Frontal cortex (tissue), 4 donors: ENCODE measurements at places on chromosomes 11 and 22.

- no peak for DNase-seq
Observed at GRCh38 chr11:123479048-123479837, 49.2 kb downstream of the GRAMD1B start.

DNA sequence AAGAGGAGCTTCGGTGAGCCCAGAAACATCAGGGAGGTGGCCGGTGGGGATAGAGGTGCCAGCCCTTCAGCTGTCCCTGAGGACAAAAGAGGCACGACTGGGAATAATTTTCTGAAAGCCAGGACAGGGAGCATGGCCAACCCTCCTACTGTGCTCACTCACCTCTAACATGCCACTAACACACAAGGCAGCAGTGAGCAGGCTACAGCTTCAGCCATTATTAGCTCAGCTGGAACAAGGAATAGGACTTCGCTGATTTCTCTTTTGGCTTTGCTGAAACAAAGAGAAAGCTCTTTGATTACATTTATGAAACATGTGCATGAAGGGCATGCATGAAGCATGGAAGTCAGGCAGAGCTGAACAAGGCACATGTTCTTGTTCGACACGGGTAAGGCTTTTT, 12.1 kb upstream of the OR10A5 start:
- DNase-seq = no peak

GRCh38 chr11:23990346-23991164, 506.3 kb upstream of the LUZP2 start:
- no peak for DNase-seq

DNA sequence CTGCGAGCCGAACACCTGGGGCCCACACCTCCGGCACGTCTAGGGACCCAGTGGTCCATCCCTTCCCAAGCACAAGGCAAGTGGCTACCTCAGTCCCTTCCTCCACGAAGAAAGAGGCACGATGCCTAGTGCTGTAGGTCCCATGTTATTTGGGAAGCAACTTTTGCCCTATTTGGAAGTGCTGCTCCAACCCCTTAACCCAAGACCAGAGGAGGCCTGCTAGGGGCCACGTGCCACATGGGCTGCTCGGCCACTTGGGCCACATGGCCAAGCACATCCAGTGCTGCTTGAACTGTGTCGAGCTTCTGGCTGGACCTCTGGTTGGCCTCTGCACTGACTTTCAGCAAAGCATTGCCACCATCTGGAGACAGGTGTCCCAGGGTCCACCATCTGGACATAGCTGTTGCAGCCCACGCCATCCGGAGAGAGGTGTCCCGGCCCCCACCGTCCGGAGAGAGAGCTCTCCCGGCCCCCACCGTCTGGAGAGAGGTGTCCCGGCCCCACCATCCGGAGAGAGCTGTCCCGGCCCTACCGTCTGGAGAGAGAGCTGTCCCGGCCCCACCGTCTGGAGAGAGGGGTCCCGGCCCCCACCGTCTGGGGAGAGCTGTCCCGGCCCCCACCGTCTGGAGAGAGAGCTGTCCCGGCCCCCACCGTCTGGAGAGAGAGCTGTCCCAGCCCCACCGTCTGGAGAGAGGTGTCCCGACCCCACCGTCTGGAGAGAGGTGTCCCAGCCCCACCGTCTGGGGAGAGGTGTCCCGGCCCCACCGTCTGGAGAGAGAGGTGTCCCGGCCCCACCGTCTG, 6.5 kb upstream of the B4GALNT4 start:
- no peak for DNase-seq

GRCh38 chr22:23862103-23862502, 4.4 kb downstream of the SLC2A11 start:
- DNase-seq = no peak

- no peak for DNase-seq
Observed at GRCh38 chr11:4480577-4481239, 1.7 kb upstream of the OR52K1 start.

DNA sequence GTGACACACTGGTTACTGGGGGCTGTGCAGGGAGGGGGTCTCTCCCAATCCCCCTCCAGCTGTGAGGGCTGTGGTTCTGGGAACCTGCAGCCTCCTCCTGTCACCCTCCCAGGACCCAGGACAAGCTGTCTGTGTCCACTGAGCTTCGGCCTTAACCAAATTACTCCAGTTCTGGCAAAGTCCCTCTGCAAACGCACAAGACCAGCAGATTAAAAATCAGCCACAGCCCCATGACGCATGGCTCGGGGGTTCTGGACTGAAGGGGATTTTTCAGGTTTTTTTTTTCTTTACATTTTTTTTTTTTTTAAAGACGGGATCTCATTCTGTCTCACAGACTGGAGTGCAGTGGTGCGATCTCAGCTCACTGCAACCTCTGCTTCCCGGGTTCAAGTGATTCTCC, 32.2 kb upstream of the A4GALT start:
- DNase-seq = no peak

- no peak for DNase-seq
Observed at GRCh38 chr11:26134053-26134452, 197.9 kb upstream of the ANO3 start.

- no peak for DNase-seq
Observed at GRCh38 chr11:113667801-113668200, 38.3 kb downstream of the TMPRSS5 start.

- DNase-seq = no peak
Observed at GRCh38 chr11:35529971-35530495, 4.6 kb upstream of the PAMR1 start.
